Stimulated activated CD4-positive, alpha-beta T cell treated with anti-CD3 and anti-CD28 coated beads, TNF-alpha, amount 100 ng/mL, for 4 hours (primary cell): ENCODE measurements at places on chromosomes 1 and 21.

DNA sequence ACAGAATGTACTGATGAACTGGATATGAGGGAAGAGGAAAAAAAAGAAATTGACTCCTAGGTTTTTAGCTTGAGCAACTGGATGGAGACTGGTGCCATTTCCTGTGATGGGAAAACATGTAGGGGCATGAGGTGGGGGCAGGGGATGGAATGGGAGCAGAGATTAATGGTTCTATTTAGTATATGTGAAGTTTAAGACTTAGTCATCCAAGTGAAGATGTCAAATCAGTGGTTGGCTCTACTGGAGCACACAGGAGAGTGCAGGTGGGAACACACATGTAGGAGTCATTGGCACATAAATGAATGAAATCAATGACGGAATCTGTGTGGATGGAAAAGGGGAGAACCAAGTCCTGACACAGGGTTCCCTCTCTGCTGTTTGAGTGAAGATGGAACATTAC is 224.4 kb upstream of the COA6 start:
- no peak for DNase-seq

DNA sequence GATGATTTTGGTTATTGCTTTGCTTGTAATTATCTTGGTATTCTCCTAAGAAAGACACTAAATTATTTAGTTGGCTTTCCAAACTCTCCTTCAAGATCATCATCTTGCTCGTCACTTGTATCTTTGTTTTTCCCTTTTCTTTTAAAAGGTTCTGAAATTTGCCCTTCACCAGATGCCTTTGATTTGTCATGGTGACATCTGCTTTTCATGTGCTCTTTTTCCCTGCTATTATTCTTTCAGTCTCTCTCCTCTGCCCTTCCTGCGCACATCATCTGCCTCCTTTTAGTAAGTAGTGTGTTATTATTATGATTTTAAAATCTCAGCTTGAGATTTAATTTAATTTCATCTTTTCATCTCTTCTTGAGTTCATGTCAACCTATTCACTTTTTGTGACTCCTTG is 92.1 kb downstream of the BACH1 start:
- DNase-seq = no peak

GRCh38 chr1:18882486-18882885 is 19.9 kb downstream of the ALDH4A1 start:
- no peak for DNase-seq

DNA sequence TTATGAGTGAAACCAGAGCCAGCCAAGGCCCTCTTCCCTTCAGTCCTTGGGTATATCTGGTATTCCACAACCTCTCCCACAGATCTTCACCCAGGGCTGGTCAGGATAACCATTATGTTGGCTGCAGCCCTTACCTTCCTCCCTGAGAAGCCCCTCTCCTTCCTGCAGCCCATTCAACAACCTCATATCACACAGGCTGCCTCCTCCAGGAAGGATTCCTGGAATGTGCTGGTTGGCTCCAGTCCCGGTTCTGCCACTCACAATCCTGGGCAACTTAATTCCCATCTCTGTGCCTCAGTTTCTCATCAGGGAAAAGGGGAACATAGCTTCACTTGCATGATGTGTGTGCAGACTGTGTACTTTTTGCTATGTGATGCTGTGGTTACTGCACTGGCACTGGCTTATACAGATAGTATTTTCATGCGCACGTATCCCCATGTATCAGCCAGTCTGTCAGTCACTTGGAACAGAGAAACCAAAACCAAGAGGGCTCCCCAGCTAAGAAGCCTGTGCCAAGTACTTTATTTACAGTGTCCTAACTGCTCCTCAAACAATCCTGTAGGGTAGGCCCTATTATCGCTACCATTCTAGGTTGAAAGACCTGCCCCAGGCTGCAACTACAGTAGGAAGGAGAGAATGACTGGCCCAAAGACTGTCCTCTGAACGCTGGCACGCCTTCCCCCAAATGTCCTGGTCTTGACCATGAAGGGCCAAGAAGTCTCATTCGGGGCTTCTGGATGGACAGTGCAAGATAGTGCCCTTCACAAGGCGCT is 39.9 kb upstream of the PPP1R15B start:
- no peak for DNase-seq

DNA sequence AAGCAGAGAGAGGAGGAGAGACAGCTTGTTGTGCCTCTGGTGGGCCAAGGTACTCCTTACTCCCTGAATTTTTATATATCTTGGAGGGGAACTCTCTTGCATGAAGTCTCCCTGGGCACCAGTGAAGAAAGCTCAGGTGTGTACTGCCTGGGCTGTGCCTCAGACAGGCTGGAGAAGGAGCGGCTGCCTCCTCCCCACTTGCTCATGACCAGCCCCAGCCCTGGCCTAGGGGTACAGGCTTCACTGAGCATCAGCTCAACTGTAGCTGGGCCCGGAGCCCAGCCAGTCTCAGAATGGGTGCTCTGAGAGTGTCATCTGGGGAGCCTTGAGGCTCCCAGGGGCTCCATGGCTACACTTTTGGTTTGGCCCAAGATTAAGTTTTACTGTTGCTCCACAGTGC is 44.8 kb upstream of the TENT5C start:
- DNase-seq = no peak

DNA sequence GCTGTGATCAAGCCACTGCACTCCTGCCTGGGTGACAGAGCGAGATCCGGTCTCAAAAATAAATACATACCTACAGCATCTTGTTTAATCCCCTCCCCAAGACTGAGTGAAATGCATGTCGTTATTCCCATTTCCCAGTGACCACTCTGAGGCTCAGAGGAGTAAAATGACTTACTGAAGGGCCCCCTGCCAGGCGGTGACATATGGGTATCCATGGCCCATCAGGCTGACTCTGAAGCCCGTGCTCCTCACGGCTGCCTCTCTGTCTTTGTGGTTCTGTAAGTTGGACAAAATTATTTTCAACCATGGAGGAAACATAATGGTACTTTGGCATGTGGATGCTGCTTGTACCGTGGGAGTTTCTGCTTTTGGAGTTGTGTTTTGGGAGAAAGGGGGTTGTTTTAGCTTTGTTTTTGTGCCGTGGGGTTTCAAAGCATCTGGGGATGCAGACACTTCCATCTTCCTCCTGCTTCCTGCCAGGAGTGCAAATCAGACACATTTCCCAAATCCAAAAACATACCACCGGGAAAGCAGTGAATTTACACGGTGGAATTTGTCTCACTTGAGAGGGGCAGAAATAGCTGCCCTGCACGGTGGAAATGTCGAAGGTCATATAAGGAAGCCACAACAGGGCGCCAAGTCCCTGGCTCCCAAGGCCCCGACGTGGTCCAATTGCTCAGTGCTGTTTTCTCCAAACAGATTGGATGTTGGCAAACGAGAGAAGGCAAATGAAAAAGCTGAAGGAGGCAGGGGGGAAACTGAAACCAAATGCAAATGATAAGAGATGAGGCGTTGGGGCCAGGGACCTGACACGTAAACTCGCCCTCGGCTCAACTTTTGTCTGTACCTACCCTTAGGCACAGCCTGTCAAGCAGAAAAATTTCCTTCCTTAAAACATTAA is 17.1 kb upstream of the PINK1 start:
- no peak for DNase-seq

DNA sequence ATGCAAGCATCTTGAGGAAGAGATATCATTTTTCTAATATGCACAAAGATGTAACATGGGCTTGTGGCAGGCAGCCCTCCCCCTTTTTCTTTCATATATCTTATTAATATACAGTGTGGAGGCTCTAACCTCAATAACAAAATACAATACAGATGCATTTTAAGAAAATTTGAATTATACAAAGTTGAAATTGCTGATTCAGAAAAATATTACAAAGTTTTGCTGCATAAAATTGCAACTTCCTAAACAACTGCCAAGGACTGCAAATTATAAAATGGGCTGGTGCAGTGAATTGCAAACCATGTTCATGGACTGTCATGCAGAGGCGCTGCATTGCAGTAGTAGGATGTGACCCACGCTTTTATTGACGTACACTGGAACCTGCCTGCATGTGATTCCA is 84.0 kb downstream of the LPAR3 start:
- no peak for DNase-seq

GRCh38 chr1:15459771-15460707 is 3.5 kb downstream of the CELA2A start:
- no peak for DNase-seq

DNA sequence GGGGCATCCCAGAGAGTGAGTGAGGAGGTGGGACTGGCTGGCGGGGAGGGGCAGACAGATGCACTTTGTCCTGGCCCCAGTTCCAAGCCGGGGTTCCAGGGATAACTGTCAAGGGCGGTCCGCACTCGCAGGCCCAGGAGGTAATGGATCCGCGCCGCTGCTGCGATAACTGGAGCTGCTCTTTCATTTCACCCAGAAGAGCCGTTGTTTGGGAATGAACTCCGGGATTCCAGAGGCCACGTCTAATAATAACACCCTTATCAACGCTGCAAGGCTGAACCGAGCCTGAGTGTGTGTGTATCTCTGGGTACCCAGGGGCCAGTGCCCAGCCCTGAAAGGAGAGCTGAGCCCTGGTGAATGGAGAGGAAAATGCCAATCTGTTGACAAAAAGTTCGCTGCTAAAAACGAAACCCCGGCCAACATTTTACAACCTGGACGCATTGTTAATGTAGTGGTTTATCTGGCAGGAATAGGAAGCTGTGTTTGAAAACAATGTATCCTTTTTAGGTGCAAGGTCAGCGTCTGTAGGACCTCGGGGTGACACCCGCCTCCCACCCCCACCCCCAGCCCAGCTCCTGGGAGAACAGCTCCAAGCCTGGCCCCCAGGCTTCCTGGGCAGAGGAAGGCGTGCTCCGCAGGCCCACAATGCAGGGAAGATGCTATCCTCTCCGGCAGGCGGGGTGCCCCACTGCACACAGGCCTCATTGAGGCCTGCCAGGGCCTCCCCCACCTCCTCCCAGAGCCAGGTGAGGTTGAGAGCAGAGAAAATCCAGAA is 119.7 kb downstream of the PROX1 start:
- no peak for DNase-seq

DNA sequence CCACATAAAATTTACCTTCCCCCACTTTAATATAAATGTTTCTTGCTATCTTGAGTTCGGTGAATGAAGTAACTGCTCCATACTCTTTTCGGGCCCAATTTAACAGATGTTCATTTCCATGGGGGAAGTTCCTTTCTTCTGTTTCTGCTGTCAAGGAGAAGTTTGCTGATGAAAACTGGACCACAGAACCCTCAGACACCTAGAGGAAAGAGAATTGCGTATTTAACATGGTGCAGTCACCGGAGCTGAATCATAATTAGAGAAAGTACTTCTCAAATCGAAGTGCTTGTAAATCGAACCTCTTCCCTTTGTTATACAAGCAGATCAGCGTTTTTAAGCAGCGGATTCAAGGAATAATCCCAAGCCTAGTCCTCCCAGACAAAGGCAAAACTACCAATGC is 151.2 kb downstream of the TGFBR3 start:
- no peak for DNase-seq

DNA sequence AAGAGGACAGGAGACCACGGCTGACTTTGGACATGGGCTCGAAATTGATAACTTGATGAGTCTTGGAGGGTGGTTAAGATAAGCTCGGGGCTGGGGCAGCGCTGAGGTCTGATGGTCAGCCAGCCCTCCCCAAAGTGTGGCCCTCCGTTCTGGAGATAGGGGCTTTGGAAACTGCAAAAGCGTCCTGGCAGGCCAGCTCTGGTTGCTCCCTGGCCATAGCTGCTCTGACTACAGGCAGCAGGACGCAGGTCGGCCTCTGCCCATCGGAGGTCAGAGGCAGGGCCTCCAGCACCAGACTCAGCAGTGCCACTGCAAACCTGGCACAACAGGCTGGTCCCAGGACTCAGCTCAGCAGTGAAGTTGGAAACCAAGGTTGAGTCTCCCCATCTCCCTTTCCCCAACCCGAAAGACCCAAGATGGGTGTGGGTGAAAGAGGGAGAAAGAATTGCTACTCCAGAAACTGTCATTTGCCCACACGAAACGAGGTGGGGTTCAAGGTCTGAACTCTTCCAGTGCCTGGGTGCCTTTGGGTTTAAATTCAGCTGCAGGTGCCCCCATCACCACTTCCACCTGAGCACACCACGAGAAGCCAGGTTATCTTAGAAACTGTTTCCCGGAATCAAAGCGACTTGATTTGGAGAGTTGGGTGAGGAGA is 4.8 kb downstream of the SIM2 start:
- DNase-seq = no peak

DNA sequence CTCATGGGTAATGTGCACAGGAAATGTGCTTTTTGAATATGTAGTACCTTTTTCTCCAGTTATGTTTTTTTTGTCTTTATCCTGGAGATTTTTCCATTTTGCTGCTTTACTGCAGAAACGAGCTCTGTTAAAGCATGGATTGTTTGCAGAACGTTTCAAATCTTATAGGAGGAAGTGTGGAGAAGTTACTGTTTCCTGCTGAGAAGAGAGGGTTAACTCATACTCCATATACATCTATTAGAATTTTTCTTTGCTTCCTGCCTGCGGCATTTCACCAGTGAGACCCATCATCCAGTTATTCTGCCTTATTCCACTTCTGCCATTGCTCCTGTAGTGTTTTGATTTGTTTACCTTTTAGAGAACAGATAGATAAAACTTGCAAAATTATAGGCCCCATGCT is 2.0 kb downstream of the RPRD2 start:
- DNase-seq = no peak

DNA sequence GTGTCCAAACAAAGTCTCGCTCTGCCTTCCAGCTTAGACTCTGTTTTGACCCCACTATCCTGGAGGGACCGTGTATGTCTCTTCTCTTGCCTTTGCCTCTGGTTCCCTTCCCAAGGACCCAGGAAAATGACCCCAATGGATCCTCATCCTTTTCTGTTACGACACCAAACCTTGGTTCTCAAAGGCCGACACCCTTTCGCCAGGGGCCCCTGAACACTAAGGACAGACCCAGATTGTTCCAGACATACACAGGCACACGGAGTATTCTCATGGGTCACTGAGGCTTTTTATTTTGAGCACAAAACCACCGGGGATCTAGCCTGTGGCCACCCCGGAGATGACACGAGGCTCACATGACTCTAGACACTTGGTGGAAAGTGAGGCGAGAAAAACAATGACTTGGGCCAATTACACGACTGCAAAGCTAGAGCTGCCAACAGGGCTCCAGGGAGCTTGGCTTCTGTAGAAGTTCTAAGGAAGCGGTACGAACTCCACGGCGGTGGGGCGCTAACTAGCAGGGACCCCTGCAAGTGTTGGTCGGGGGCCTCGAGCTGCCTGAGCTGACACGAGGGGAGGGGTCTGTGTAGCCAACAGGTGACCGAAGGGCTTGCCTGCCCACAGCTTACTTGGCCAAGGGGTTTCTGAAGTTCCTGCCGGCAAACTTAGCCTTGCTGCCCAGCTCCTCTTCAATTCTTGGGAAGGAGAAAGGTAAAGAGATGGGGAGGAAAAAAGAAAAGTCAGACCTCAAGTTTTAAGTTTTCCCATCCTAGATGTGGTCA is 17.6 kb downstream of the ENO1 start:
- DNase-seq = no peak

DNA sequence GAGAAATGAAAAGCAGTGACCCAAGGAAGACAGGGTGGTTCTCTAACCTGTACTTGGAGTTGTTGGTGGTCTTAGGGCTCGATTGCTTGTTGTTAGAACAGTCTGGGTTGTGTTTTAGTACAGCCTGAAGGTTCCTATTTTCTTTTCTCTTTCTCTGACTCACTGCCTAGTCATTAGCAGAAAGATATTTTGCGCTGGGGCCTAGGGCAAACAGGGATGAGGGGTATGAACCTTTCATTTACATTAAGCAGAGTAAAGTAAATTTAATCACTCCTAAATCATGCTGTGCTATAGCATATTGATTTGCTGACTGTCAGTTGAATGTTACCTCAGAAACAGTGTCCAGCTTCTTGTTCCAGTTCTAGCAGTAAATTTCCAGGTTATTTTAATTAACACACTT is 197.2 kb downstream of the RWDD3 start:
- no peak for DNase-seq

- no peak for DNase-seq
Measured at GRCh38 chr1:180026556-180026955, 71.9 kb downstream of the CEP350 start.

- no peak for DNase-seq
Measured at GRCh38 chr1:29772584-29773100, 536.3 kb downstream of the PTPRU start.
